Ovary (tissue), 10 donors: ENCODE measurements at places on chromosomes 6 and 20. TPM values are rescaled to one million over a fixed set of nuclear protein-coding genes. Genes with fewer than 3 reads are reported as not detected.

The SSTR4 gene
- not detected for polyA plus RNA-seq

The ETV7 gene
- polyA plus RNA-seq: 1.2 TPM

The SLC17A1 gene
- polyA plus RNA-seq: 0.06 TPM

The RAET1L gene
- not detected for polyA plus RNA-seq

The F13A1 gene
- 124 TPM for polyA plus RNA-seq

The ADGRF5 gene
- 41.2 TPM for polyA plus RNA-seq

- no peak overlapping the region for H3K27ac ChIP-seq
- no peak overlapping the region for H3K4me3 ChIP-seq
- no peaks in the 10 kb centered on the region for H3K27me3 ChIP-seq
- no peaks in the 10 kb centered on the region for H3K4me1 ChIP-seq
- DNase-seq: no peak
Observed at GRCh38 chr6:57324538-57324937, 7.1 kb downstream of the PRIM2 start.

- no peaks in the 10 kb centered on the region for H3K36me3 ChIP-seq
- H3K4me1 ChIP-seq: peaks cover 1% of the 10 kb centered on the region
- DNase-seq: no peak
- no peak overlapping the region for H3K4me3 ChIP-seq
- no peaks in the 10 kb centered on the region for H3K27me3 ChIP-seq
Observed at GRCh38 chr6:130515306-130515705, 149.5 kb downstream of the TMEM200A start.

- no peaks in the 10 kb centered on the region for H3K4me1 ChIP-seq
- DNase-seq: no peak
- H3K27me3 ChIP-seq: no peaks in the 10 kb centered on the region
- no peak overlapping the region for H3K27ac ChIP-seq
- H3K4me3 ChIP-seq: no peak overlapping the region
- no peaks in the 10 kb centered on the region for H3K36me3 ChIP-seq
Observed at GRCh38 chr20:49343246-49343645, 65.4 kb upstream of the ZNFX1 start.

DNA sequence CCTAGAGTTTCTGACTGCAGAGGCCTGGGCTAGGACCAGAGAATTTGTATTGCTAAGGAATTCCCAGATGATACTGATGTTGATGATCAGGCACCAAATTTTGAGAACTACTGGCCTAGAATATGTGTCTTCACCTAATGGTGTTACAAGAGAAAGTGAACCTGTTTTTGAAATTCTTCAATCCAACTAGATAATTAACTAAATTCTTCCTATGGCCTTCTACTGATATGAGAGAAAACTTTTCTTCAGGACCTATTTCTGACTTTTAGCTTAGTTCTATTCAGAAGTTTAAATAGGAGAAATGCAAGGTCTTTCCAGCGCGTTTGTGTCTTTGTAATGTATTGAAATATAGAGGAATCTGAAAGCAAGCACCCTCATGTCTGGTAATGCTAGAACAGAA is 7.3 kb downstream of the NKAIN2 start:
- no peaks in the 10 kb centered on the region for H3K36me3 ChIP-seq
- no peak overlapping the region for H3K4me3 ChIP-seq
- H3K27ac ChIP-seq: no peak overlapping the region
- no peaks in the 10 kb centered on the region for H3K27me3 ChIP-seq
- no peak for DNase-seq

GRCh38 chr20:51651921-51652549 is 109.5 kb upstream of the NFATC2 start:
- H3K4me1 ChIP-seq: no peaks in the 10 kb centered on the region
- H3K27ac ChIP-seq: no peak overlapping the region
- H3K27me3 ChIP-seq: no peaks in the 10 kb centered on the region
- H3K36me3 ChIP-seq: no peaks in the 10 kb centered on the region
- H3K4me3 ChIP-seq: no peak overlapping the region
- DNase-seq: no peak

GRCh38 chr6:82741325-82741995 is 324.2 kb downstream of the UBE3D start:
- H3K27ac ChIP-seq: no peak overlapping the region
- no peak for DNase-seq
- no peaks in the 10 kb centered on the region for H3K4me1 ChIP-seq
- H3K36me3 ChIP-seq: no peaks in the 10 kb centered on the region

GRCh38 chr6:34906826-34907225 is 17.8 kb downstream of the ANKS1A start:
- no peaks in the 10 kb centered on the region for H3K36me3 ChIP-seq
- H3K4me3 ChIP-seq: no peak overlapping the region
- H3K27ac ChIP-seq: no peak overlapping the region
- DNase-seq: no peak

GRCh38 chr6:141846639-141847038 is 286.1 kb upstream of the GJE1 start:
- H3K27me3 ChIP-seq: no peaks in the 10 kb centered on the region
- no peak for DNase-seq
- no peaks in the 10 kb centered on the region for H3K4me1 ChIP-seq
- H3K4me3 ChIP-seq: no peak overlapping the region
- H3K27ac ChIP-seq: no peak overlapping the region

DNA sequence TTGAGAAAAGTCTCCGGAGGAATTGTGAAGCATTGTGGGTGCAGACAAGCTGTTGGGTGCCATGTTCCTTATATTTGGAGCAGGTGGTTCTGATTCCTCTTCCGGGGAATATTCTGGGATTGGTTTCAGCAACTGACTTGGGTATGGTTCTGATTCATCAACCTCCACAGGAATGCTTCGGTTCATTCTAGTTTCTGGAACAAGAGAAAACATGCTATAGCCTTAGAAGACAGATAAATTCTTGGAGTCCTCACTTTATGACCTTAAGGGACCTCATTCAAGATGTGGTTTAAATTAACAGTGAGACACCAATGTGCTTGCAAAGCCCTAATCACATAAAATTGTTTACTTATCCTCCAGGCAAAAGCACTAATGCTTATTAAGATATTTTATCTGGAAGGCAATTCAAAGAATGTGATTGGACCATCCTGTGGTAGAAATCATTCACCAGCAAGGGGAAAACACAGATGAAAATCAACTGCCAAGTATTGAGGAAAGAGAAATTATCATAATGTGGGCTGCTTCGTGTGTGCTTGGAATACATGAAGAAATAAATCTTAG is 13.7 kb downstream of the TRAF3IP2 start:
- H3K4me3 ChIP-seq: no peak overlapping the region
- no peaks in the 10 kb centered on the region for H3K36me3 ChIP-seq
- no peak for DNase-seq
- no peaks in the 10 kb centered on the region for H3K27me3 ChIP-seq
- H3K27ac ChIP-seq: no peak overlapping the region
- H3K4me1 ChIP-seq: peaks cover 21% of the 10 kb centered on the region

DNA sequence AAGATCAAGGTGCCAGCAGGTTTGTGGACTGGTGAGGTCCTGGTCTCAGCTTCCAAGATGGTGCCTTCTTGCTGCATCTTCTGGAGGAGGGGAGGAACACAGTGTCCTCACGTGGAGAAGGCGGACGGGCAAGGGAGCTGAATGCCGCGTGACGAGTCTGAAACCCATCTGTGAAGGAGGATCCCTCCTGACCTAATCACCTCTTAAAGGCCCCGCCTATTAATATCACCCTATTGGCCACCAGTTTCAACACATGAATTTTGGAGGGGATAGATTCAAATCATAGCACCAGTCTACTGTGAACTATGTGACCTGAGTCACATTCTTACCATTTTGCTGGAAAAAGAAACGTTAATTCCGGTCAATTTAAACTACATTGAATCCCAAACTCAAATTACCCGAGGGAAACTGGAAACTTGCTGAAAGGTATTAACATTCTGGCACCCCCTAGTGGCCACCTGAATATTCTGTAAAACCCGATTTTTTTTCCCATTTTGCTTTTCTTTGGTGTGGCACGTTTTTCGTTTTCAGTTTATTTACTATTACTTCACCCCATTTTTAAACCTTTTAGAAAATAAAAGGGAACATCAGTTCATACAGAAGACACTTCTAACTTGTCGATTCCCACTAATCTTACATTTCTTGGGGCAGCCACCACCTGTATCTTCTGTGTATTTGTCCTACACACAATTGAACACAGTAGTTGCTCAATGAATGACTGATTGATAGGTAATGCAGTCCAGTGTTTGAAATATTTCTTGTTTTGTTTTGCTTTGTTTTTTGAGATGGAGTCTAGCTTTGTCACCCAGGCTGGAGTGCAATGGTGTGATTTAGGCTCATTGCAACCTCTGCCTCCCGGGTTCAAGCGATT is 17.9 kb upstream of the CCDC170 start:
- DNase-seq: peak; percentile 59
- no peak overlapping the region for H3K27ac ChIP-seq
- H3K36me3 ChIP-seq: no peaks in the 10 kb centered on the region
- H3K27me3 ChIP-seq: no peaks in the 10 kb centered on the region
